CD4-positive, alpha-beta T cell treated with Interleukin-21 for 1 hour (primary cell): ENCODE measurements at places on chromosomes 13 and 19.

DNA sequence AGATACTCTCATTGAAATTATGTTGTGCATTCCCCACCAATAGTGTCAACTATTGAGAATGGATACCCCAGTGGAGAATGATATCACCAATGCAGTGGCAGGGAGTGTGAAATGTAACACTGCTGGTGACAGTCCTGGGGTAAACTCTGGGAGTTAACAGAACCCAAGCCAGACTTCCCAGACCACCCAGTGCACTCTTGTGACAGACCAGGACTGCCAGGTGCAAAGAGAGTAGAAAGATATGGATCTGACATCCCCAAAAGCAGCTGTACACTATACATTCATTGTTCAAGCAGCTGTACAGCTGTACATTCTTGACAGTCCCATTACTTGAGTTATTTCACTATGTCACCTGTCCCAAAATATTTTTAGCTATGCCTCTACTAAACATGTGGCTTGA lies 886.6 kb downstream of the DIAPH3 start:
- DNase-seq, result no peak

DNA sequence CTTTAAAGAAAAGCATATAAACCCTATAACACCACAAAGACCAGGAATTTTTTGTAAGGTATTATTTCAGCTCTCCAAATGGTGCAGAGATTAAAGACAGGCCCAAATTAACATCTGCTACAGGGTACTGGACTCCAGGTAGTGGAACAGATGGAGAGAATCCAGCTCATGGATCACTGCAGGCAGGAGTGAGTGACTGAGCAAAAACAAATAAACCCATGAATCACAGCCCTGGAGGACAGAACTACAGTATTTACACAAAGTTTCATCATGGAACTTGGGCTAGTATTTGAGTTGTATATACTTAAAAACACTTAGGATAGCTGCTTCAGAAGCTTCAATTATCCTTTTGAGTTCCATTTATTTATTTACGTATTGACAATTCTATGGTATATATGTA lies 132.8 kb upstream of the SPRY2 start:
- no peak for DNase-seq

DNA sequence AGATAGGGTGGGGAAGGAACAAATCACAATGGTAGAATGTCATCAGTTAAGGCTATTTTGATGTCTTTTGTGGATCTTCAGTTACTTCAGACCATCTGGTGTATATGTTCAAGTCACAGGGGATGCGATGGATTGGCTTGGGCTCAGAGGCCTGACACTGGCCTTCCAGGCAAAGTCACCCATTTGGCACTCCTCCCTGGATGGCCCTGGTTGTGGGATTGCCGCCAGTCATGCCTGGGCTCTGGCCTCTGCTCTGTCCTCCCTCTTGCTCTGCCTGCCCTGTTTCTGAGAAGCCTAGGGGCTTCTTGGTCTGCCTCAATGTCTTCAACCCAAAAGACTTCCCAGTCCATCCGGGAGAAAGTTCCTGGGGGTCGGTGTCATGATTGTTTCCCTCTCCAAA lies 50.2 kb downstream of the ZNF146 start:
- DNase-seq, result no peak

- no peak for DNase-seq
Measured at GRCh38 chr19:19900139-19900728, 512 bp upstream of the ZNF93 start.

DNA sequence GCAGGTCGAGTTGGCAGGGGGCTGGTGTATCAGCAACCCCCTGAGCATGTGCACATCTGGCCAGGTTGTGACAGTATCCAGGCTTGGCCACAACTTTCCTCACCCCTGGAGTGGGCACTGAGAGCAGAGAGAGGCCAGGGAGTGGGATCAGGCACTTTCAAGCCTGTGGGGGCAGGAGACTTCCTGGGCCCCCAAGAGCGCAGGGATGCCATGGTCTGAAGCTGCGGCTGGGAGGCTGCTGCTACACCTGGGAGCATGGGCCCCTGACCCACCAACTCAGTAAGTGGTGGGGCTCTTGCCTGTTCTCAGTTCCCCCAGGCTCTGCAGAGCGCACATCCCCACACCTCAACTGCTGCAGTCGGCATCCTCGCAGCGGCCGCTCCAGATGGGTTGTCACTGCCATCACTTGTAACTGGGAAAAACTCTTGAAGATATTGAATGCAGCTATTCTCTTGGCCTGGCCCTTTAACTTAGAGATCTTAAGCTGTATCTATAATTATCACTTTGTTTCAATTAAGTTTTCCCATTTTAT lies 245.4 kb upstream of the SLITRK1 start:
- DNase-seq, result no peak

- no peak for DNase-seq
Measured at GRCh38 chr19:39046037-39046821, 13.9 kb upstream of the FBXO27 start.
